ENCODE measurements at places on chromosomes 1 and 21.

- H3K27ac ChIP-seq: no peak overlapping the region
- no peak for DNase-seq
- no peaks in the 10 kb centered on the region for H3K27me3 ChIP-seq
- no peaks in the 10 kb centered on the region for H3K4me1 ChIP-seq
- no peak overlapping the region for H3K4me3 ChIP-seq
- H3K36me3 ChIP-seq: no peaks in the 10 kb centered on the region
Measured at GRCh38 chr1:207444514-207445217, 9.5 kb upstream of the CR2 start.

GRCh38 chr1:3516911-3517675, 62.6 kb downstream of the ARHGEF16 start:
- no peak overlapping the region for H3K4me3 ChIP-seq
- no peaks in the 10 kb centered on the region for H3K4me1 ChIP-seq
- no peak for DNase-seq
- no peak overlapping the region for H3K27ac ChIP-seq
- no peaks in the 10 kb centered on the region for H3K27me3 ChIP-seq

DNA sequence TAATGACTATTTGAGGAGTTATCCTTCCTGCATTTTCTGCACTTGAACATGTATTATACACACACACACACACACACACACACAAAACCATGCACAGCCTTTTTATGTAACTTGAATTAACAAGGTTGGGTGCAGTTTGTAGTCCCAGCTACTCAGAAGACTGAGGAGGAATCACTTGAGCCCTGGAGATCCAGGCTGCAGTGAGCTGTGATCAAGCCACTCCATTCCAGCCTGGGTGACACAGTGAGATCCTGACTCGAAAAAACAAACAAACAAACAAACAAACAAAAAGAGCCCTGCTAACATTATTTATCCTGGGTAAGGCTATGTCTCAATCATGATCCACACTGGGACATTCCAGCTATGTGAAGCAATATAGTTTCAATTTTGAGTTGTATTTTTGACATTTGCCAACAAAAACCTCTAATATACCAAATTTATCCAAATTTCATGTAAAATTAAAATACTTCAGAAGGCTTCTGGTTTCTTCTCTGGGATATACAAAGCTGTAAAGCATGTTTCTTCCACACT, 156.8 kb downstream of the NTPCR start:
- no peak for DNase-seq
- H3K27me3 ChIP-seq: no peaks in the 10 kb centered on the region
- no peak overlapping the region for H3K27ac ChIP-seq
- peaks cover 19% of the 10 kb centered on the region for H3K36me3 ChIP-seq
- no peak overlapping the region for H3K4me3 ChIP-seq

GRCh38 chr21:27622631-27623030, 655.7 kb upstream of the ADAMTS5 start:
- H3K27me3 ChIP-seq: no peaks in the 10 kb centered on the region
- no peaks in the 10 kb centered on the region for H3K4me1 ChIP-seq
- H3K36me3 ChIP-seq: no peaks in the 10 kb centered on the region
- no peak overlapping the region for H3K27ac ChIP-seq

- H3K27ac ChIP-seq: no peak overlapping the region
- DNase-seq: no peak
- no peaks in the 10 kb centered on the region for H3K27me3 ChIP-seq
- H3K4me3 ChIP-seq: no peak overlapping the region
- no peaks in the 10 kb centered on the region for H3K4me1 ChIP-seq
Measured at GRCh38 chr21:23534850-23535249, 2072.4 kb downstream of the MRPL39 start.

DNA sequence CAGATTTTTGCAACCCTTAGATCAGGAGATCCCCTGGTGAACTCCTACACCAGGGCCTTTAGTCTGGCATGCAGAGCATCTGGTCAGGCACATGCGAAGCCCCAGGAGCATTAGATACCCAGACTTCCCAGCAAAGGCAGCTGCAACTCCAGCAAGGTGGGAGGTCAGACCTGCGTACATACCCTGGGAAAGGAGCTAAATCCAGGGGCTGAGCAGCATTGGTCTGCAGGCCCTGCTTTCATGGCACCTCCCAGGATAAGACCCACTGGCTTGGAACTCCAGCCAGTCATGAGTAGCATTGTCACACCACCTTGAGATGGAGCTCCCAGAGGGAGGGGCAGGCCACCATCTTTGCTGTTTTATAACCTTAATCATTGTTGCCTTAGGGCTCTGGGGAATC, 92.3 kb downstream of the KCNT2 start:
- DNase-seq: no peak
- no peaks in the 10 kb centered on the region for H3K27me3 ChIP-seq
- no peak overlapping the region for H3K4me3 ChIP-seq
- H3K36me3 ChIP-seq: no peaks in the 10 kb centered on the region
- H3K4me1 ChIP-seq: no peaks in the 10 kb centered on the region
- no peak overlapping the region for H3K27ac ChIP-seq

DNA sequence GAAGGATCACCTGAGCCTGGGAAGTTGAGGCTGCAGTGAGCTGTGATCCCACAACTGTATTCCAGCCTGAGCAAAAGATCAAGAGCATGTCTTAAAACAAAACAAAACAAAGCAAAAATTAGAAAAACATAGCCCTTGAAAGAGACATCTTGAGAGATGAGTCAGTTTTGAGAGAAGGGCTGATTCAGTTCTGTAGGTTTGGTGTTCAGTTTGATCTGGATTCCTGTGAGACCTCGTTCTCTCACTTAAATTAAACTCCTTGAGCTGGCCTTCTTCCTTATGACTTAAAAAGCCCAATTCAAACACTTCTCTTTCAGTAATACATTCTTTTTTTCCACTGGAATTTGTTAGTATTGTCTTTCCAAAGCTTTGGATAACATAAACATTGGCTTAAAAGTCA, 164.2 kb downstream of the NRIP1 start:
- H3K36me3 ChIP-seq: no peaks in the 10 kb centered on the region
- no peaks in the 10 kb centered on the region for H3K4me1 ChIP-seq
- no peak for DNase-seq
- H3K27me3 ChIP-seq: no peaks in the 10 kb centered on the region

- H3K27me3 ChIP-seq: no peaks in the 10 kb centered on the region
- no peak for DNase-seq
Measured at GRCh38 chr21:33390479-33390878, 12.7 kb upstream of the IFNGR2 start.

GRCh38 chr1:209405183-209405814, 178.2 kb upstream of the CAMK1G start:
- no peak for DNase-seq
- H3K4me1 ChIP-seq: no peaks in the 10 kb centered on the region
- no peaks in the 10 kb centered on the region for H3K27me3 ChIP-seq

DNA sequence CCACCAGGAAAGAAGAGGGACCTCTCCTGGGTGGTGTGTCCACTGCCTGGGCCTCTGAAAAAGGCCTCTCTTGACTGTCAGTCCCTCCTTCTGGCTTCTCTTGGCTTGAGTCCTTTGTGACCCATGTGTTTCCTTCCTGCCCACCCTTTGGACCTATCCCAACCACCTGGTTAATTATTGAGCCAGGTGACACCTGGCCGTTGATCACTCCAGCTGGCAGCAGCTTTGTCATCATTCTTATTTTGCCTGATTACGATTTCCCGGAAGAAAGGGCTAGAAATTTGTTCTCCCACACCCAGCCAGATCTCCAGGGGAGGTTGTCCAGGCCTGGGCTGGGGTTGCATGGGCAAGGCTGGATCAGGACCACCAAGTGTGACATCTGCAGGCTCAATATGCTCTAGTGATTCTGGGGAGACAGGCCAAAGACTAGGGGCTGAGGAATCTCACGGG, 24.8 kb downstream of the CSF1 start:
- no peaks in the 10 kb centered on the region for H3K36me3 ChIP-seq
- no peak for DNase-seq
- no peaks in the 10 kb centered on the region for H3K27me3 ChIP-seq
- H3K4me1 ChIP-seq: peaks cover 9% of the 10 kb centered on the region
- H3K4me3 ChIP-seq: no peak overlapping the region
- no peak overlapping the region for H3K27ac ChIP-seq
